A549 treated with AZD2906 at 1 μM for 4 hours (cell line): ENCODE measurements at places on chromosomes 5 and 9. TPM values are rescaled to one million over a fixed set of nuclear protein-coding genes. Genes with fewer than 3 reads are reported as not detected.

The CRB2 gene
- 0.09 to 0.23 TPM (median 0.13 TPM) in 5 replicates for total RNA-seq

The THG1L gene
- total RNA-seq: 21.0 to 28.7 TPM (median 25.3 TPM) in 5 replicates

The ZDHHC21 gene
- total RNA-seq: 1.7 to 2.7 TPM (median 2.5 TPM) in 5 replicates

The PCDHGB7 gene
- total RNA-seq: 0.03 to 0.13 TPM (median 0.07 TPM) in 3 of 5 replicates, not detected in the others

The TEX48 gene
- total RNA-seq: not detected in 5 replicates

The NTRK2 gene
- total RNA-seq: 0.01 to 0.03 TPM (median 0.02 TPM) in 5 replicates
